ENCODE measurements at places on chromosomes 4 and X.

GRCh38 chr4:176377780-176378179 is 58.0 kb downstream of the SPCS3 start:
- H3K36me3 ChIP-seq, result no peaks in the 10 kb centered on the region
- H3K27me3 ChIP-seq, result no peaks in the 10 kb centered on the region
- no peak overlapping the region for H3K27ac ChIP-seq
- DNase-seq, result no peak
- peaks cover 4% of the 10 kb centered on the region for H3K4me1 ChIP-seq

DNA sequence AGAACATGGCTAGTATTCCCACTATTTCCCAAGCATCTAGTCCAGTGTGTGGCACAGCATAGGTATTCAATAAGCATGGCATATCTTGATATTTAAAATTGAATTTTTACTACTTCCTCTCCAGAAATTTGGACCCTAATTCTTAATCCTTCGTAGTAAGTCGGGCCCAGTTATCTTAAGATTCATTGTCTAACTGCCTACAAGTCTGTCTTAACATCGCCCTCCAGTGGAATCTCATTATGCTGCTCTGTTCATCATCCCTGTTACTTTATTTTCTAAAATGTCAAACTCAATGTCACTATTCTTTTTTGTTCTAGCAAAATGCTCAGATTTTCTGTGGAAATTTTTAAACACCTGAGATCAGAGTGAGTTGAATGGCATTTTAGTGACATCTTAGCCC is 606.2 kb downstream of the KLHL13 start:
- no peak overlapping the region for H3K4me3 ChIP-seq
- H3K36me3 ChIP-seq, result no peaks in the 10 kb centered on the region
- H3K27ac ChIP-seq, result no peak overlapping the region
- H3K4me1 ChIP-seq, result no peaks in the 10 kb centered on the region
- no peaks in the 10 kb centered on the region for H3K27me3 ChIP-seq

- H3K27me3 ChIP-seq, result no peaks in the 10 kb centered on the region
- no peaks in the 10 kb centered on the region for H3K36me3 ChIP-seq
- no peak overlapping the region for H3K4me3 ChIP-seq
- H3K4me1 ChIP-seq, result no peaks in the 10 kb centered on the region
These were observed 315.8 kb downstream of the STIM2 start for GRCh38 chr4:27176400-27176799.

GRCh38 chrX:57367649-57368048 is 81.1 kb downstream of the FAAH2 start:
- no peaks in the 10 kb centered on the region for H3K4me1 ChIP-seq
- no peak for DNase-seq
- no peaks in the 10 kb centered on the region for H3K36me3 ChIP-seq
- H3K27ac ChIP-seq, result no peak overlapping the region
- H3K27me3 ChIP-seq, result no peaks in the 10 kb centered on the region

DNA sequence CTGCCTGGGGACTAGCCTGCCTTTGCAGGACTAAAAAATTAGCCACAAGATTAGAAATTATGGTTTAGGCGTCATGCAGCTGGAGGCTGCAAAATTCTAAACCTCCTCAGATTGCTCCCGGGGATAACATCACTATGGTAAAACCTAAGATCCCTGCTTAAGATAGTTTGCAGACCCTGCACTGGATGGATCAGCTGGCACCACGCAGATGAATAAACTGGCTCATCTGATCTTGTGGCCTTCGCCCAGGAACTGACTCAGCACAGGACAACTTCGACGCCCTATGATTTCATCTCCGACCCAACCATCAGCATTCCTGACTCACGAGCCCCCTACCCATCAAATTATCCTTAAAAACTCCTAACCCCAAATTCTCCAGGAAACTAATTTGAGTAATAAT is 482.4 kb downstream of the SPRY1 start:
- no peak overlapping the region for H3K4me3 ChIP-seq
- H3K27me3 ChIP-seq, result no peaks in the 10 kb centered on the region
- H3K27ac ChIP-seq, result no peak overlapping the region
- no peak for DNase-seq
- no peaks in the 10 kb centered on the region for H3K4me1 ChIP-seq

GRCh38 chrX:87663421-87663820 is 145.8 kb downstream of the KLHL4 start:
- no peak for DNase-seq
- no peak overlapping the region for H3K27ac ChIP-seq
- no peaks in the 10 kb centered on the region for H3K27me3 ChIP-seq
- no peaks in the 10 kb centered on the region for H3K4me1 ChIP-seq

GRCh38 chr4:154125340-154125739 is 336.5 kb upstream of the SFRP2 start:
- no peaks in the 10 kb centered on the region for H3K4me1 ChIP-seq
- H3K36me3 ChIP-seq, result no peaks in the 10 kb centered on the region
- no peak overlapping the region for H3K4me3 ChIP-seq
- no peaks in the 10 kb centered on the region for H3K27me3 ChIP-seq
- no peak for DNase-seq
- H3K27ac ChIP-seq, result no peak overlapping the region

GRCh38 chrX:70476166-70476933 is 31.7 kb downstream of the DLG3 start:
- H3K4me1 ChIP-seq, result peaks cover 16% of the 10 kb centered on the region
- no peak for DNase-seq
- no peaks in the 10 kb centered on the region for H3K27me3 ChIP-seq
- H3K4me3 ChIP-seq, result no peak overlapping the region
- peak overlapping the region; percentile 79 for H3K27ac ChIP-seq

DNA sequence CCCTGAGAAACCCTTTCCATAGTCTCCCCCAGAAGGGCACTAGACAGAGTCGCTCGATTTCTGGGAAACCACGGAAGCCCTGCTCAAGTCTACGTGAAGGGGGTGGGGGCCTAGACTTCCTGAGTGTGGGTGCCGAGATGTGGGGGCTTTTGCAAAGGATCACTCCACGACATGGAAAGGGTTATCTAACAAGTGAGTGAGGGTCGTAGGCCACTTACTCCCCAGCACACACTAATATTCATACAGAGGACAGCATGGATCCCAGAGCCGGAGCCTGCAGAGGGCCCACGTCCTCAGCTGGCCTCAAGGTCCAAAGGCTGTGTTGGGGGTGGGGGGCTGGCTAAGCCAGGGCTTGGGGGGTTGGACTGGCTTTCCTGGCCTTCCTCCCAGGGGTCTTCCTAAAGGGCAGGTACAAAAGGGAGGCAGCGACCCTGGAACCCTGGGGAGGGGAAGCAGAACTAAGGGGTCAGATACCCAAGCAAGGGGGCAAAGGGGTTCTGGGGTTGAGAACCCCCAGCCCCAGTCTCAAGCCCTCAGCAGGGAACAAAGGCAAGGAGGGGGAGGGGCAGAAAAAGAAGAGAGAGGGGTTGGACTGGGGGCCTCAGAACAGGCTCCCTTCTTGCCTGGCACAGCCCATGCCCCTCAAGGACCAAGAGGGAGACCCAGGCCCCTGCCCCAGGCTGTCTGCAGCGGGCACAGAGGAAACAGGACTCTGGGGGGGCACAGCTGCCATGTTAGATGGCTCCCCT is 1.6 kb downstream of the HMX1 start:
- no peak for DNase-seq
- no peaks in the 10 kb centered on the region for H3K36me3 ChIP-seq

Data from thyroid gland (tissue), 4 donors.